ENCODE measurements at places on chromosomes 4 and X.

DNA sequence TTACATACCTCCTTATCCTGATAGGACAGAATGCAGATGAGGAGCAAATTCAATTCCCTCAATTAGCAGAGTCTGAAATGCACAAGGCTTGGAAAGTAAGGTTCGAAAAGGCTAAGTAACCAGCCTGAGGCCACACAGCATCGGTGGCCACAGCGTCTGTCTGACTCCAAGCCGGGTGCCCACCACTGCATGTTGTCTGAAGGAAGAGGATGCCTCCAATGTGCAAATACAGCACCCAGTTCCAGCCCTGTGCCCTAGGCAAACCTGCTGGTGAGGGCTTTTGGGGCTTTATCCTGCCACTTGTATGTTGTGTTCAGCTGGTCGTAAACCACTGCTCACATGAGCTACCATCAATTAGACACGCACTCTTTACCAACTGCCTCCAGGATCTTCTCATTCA lies 48.6 kb upstream of the PPP2R2C start:
- DNase-seq, result no peak

GRCh38 chr4:17511509-17511949 lies 361 bp downstream of the QDPR start:
- no peak for DNase-seq

- DNase-seq, result no peak
Observed at GRCh38 chr4:76783836-76784235, 114.1 kb downstream of the SOWAHB start.

DNA sequence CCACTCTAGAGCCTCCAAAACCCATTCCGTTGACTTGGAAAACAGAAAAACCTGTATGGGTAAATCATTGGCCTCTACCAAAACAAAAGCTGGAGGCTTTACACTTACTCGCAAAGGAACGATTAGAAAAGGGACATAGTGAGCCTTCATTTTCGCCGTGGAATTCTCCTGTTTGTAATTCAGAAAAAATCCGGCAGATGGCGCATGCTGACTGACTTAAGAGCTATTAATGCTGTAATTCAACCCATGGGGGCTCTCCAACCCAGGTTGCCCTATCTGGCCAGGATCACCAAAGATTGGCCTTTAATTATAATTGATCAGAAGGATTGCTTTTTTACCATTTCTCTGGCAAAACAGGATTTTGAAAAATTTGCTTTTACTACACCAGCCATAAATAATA lies 60.8 kb downstream of the ZNF732 start:
- DNase-seq, result no peak

GRCh38 chr4:1011022-1011665 lies at the start of gene FGFRL1:
TSS of gene FGFRL1 (plus strand) at chr4:1011626. CDS start at chr4:1012486, 860 bp downstream.
- no peak for DNase-seq

DNA sequence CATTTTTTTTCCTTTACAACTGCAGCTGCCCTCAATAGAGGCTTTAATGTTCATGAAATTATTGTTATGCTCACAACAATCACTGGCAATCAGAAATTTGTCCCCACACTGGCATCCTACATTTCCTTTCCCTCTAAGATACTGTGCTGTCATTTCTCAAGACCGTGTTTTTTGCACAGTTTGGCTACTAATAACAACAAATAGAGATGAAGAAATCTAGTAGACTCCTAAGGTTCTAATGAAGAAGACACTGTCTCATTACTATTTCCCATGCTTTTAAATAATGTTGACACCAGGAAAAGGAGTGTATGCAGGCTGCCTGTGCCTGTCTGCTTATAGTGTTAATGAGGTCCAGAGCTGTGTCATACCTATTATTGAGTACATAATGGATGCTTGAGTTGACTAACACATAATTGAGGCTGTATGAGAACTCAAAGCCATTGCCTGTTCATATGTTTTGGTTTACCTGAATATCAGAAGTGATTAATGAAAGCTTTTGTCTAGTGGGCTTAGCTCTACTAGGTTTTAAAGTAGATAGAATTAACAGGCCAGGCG lies 1.5 kb upstream of the EIF4E start:
- DNase-seq, result no peak

DNA sequence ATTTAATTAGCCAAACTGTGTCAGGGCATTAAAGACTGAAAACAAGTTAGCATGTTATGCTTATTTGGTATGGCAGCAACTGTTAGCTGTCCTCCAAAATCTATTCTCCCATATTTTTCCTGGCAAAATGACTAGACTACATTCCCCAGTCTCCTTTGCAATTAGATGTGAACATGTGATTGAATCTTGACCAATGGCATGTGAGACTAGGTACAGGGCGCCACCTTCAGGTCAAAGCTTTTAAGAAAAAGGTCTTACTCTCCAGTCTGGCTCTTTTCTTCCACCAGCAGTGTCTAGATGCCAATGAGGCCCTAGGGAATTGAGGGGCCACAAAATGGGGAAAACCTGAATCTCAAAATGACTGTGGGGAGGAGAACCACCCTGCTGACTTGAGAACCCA lies 408.2 kb downstream of the SMARCA1 start:
- no peak for DNase-seq

DNA sequence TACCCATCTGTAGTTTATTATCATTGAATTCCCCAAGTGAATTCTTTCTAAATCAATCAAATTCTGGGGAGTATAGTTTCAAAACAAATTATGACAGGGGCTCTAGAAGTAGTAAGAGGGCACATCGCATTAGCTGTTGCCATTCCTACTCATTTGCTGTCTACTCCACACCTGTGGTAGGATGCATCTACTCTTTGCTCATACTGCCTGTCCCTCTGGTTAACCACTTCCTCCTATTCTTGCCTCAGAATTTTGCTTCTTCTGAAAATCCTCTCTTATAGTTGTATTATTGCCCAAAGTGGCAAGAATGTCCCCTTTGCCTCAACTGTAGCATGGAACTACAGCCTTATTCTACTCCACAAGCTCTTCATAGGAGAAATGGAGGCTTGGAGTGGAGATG lies 12.7 kb upstream of the DGKK start:
- DNase-seq, result no peak

DNA sequence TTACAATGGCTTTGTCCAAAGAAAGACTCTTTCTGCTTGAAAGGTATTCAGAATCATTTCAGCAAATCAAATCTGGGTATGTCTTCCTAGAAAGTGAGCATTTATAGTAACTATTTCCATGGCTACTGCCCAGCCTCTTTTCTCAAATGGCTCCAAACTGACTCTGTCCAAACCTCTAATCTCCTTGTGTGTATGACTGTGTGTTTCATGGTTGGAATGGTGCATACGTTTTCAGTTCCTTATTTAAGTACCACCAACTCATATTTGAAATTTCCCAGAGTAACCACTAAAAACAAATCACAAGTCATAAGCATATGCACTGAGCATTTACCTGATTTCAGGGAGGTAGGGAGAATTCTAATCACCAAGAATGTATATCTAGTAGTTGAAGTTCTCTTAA lies 106.0 kb downstream of the TMEM144 start:
- no peak for DNase-seq

- DNase-seq, result no peak
Observed at GRCh38 chrX:8849458-8849857, 48.3 kb upstream of the FAM9A start.

DNA sequence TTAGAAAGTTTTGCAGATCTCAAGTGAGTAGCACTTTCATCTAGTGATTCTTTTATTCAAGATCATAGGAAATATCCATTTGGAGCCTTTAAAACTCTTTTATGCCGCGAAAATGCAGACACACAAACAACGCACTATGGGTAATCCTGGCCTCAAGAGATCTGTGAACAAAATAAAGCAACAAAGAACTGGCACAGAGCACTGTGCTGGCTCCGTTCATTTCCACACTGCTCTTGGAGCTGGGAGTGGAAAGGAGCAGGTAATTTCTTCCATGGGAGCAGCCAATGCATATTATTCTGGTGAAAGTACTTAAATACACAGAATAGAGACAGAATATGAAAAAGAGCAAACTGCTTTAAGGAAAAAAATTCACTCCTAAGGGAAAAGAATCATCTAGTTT lies 172.7 kb upstream of the FRG1 start:
- no peak for DNase-seq

DNA sequence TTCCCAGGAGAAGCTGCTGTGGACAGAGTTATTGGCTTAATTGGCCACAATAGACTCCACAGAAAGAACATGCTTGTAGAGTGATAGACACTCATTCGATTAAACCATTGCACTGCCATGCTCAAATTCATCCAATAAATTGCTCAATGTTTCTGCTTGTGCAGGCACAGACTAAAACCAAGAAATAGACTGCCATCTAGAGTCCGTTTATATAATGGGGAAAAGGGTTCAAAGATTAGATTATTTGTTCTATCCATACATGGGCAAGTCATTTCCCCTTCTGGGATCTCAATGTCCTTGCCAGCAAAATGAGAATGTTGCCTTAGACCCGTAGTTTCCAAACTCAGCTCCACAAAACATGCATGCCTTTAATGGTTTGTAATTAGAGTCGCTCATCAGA lies 8.7 kb downstream of the SMIM10 start:
- no peak for DNase-seq

GRCh38 chr4:82388405-82388804 lies 14.6 kb upstream of the HNRNPD start:
- DNase-seq, result no peak

- no peak for DNase-seq
Observed at GRCh38 chr4:55947912-55948725, 626 bp upstream of the CEP135 start.

DNA sequence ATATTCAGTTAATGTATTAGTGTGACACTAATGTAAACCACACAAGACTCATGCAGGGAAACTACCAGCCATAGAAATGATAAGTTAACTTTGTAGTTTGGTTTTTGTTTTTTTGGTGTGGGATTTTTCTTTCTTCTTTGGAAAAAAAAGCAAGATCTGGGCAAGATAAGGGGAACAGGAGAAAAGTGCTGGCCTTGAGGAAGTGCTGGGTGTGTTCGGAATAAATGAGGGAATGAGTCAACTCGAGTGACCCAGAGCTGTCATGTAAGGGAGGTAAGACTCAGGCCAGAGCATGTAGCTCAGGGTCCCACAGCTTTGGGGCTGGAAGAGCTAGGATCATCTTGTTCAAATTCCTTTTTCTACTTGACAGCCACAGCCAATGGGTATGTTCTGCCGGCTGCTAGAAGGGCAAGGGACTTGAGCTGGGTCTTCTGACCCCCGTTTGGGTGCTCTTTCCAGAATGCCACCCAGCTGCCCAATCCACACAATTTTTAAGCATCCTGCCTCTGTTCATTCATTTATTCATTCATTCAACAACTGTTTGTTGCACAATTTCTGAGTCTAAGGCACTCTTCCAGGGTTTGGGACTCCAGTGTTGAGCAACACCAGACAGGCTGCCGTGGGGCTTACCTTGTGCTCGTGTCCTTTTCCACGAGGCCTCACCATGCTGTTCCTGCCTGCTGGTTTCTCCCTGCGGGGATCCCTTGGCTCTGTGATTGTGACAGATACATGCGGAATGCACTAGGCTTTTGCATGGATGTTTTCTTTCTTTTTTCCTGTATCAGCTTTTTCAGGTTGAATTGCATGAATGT lies 54.5 kb downstream of the CLDN34 start:
- DNase-seq, result no peak

- DNase-seq, result no peak
Observed at GRCh38 chr4:152939621-152940020, 3.5 kb downstream of the FHDC1 start.

GRCh38 chr4:152735906-152736305 lies 43.6 kb downstream of the TIGD4 start:
- DNase-seq, result no peak

- DNase-seq, result no peak
Observed at GRCh38 chrX:38662640-38663039, 101.3 kb downstream of the TSPAN7 start.

- no peak for DNase-seq
Observed at GRCh38 chr4:55879224-55879623, 25.8 kb downstream of the EXOC1 start.

- no peak for DNase-seq
Observed at GRCh38 chr4:78018271-78019049, 38.7 kb upstream of the FRAS1 start.

- no peak for DNase-seq
Observed at GRCh38 chrX:116142976-116143375, 27.6 kb upstream of the AGTR2 start.

- no peak for DNase-seq
Observed at GRCh38 chr4:24489870-24490269, 94.5 kb downstream of the DHX15 start.

- no peak for DNase-seq
Observed at GRCh38 chr4:133584714-133585113, 435.6 kb downstream of the PCDH10 start.

- no peak for DNase-seq
Observed at GRCh38 chr4:16206848-16207247, 19.4 kb downstream of the TAPT1 start.

DNA sequence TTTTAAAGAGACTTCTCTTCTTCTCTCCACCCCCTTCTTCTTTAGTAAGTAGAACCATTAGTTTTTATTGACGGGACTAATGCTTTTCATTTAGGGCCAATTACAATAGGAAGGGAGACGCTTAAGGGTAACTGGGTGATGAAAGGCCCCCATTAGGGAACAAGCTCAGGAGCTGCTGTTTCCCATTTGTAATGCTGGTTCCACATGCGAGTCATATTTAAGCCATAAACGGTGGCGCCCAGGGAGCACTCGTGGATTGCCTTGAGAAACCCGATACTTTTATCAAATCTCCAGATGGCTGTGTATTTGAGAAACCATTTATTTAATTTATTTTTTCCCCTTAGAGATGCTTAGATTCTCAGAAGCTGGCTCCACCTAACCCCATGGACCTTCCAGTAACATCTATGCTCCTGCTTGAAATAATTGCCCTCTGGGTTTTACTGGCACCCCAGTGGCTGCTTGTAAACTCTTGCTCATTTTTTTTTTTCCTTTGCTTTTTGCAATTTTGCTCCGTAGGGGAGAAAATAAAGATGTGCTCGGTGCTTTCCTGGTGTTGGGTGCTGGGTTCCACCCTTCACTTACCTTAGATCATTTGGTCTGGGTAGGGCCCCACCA lies 124.2 kb upstream of the MSX1 start:
- DNase-seq, result no peak

DNA sequence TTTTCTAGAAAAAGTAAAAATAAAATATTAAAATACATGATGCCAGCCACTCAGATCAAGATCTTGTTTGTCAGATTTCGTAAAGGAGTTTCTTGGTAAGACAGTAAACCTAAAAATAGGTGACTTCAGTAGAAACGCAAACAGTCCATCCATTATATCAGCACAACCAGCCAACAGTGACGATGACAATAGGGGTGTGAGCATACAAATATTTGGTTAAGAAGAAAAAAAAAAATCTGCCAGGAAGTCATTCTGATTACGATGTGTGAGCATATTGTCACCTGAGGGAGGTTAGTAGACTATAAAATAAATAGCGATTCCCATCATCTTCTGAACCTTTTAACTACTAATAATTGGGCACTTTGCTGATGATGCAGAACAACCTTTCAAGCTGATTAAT lies 37.6 kb downstream of the SLC7A11 start:
- no peak for DNase-seq

DNA sequence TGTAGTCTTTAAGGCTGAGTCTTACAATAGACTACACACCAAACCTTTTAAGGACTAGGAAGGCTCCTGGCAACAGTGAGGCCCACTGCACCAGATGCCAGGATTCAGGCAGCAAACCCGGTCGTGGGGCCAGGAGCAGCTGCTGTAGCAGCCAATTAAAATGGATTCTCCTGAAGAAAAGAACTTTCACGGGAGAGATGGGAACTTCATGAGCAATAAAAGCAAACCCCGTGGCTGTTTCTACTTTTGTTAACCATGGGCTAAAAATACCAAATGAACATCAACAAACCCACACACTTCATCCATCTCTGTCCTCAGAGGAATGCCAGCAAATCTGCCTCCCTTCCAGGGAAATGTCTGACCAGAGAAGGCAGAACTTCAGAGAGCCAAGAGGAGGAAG lies 101.4 kb downstream of the BTC start:
- no peak for DNase-seq
